Stimulated activated CD4-positive, alpha-beta T cell treated with anti-CD3 and anti-CD28 coated beads, Interleukin-12 subunit alpha, Interleukin-12 subunit beta, amount 100 ng/mL, for 24 hours (primary cell): ENCODE measurements at places on chromosomes 11 and 22.

DNA sequence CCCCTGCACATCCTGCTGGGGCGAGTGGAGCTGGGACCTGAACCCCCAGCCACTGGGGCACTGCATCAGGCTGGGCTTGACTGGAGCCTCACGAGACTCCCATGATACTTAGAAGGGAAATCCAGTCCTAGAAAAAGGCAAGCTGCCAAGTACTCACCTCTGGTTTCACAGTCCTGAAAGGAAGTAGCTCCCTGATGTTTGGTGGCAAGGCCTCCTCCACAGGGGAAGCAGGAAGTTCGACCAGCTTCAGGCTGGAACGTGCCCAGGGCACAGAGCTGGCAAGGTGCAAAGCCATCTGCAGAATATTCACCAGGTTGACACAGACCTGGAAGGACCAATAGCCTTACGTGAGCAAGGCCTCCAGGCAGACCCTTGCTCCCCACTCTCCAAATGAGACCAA is 26.8 kb upstream of the NRIP3 start:
- no peak for DNase-seq

DNA sequence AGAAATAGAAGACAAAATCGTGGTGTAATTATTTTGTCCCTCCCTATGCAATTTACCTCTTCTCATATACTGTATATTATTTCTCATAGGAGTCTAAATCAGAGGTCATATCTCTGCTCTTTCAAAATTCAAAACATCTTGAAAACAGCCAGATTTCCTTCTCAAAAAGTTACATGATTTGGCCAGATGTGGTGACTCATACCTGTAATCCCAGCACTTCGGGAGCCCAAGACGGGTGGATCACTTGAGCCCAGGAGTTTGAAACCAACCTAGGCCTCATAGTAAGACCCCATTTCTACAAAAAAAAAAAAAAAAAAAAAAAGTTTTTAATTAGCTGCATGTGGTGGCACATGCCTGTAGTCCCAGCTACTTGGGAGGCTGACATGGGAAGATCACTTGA is 29.0 kb upstream of the DNAJB7 start:
- no peak for DNase-seq

- DNase-seq, result no peak
Observed at GRCh38 chr11:102289592-102289991, 27.7 kb upstream of the BIRC3 start.

GRCh38 chr11:4049006-4049405 is 45.6 kb upstream of the RRM1 start:
- no peak for DNase-seq

DNA sequence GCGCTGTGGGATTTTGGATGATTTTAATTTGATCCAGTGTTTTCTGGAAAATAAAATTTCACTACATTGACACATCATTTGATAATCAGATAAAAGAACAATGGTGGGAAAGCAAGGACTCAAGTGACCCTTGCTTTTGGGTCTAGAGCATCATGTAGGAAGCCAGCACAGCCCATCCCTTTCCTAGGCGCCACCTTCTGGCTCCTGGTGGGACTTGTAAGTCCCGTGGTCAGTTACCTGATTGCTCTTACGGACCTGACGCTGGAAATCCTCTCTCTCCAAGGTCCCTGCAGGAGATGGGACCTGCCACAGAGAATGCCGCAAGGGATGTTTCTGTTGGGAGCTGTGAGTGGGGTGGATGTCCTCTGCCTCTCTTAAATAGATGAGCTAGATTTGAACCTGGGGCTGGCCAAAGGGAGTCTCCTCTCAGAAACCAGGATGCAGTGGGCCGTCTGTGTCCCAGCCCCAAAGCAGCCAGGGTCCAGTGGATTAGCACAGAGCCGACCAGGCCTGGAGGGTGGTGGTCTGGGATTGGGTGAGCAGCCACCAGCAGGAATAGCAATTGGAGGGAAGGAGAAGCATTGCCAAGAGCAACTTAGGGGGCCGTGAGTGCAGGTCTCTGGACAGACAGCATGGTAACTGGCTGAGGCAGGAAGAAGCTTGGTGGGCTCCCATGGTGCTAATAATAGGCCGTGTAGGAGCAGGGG is 21.7 kb downstream of the TIMP3 start:
- peak; percentile 12 for DNase-seq

GRCh38 chr11:77152846-77153245 is 24.8 kb downstream of the MYO7A start:
- DNase-seq, result no peak

- no peak for DNase-seq
Observed at GRCh38 chr11:114440971-114441763, 1.9 kb downstream of the REXO2 start.

GRCh38 chr11:108985945-108986279 is 321.0 kb downstream of the DDX10 start:
- DNase-seq, result no peak

GRCh38 chr11:128933481-128934178 is 9.0 kb downstream of the TP53AIP1 start:
- DNase-seq, result no peak

GRCh38 chr22:44192816-44193534 is 12.2 kb downstream of the PARVG start:
- no peak for DNase-seq

GRCh38 chr11:75267171-75267970 is 26.8 kb downstream of the TPBGL start:
- DNase-seq, result no peak

GRCh38 chr22:35850831-35851230 is 133.2 kb downstream of the APOL5 start:
- no peak for DNase-seq

DNA sequence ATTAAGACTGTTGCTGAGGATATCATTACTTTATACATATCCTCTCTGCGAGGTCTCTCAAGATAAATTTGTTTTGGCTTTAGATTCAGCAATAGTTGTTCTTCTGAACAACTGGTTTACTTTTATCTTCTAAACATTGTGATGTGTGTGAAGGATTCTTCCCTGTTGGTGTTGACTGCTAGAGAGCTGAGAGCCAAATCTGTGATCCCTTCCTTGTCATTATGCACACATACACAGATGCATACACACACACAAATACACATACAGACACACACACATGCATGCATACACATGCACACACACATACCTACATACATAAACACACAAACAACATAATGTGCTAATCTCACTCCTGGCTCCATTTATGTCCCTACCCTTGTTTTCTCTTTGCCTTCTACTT is 137.0 kb downstream of the SNX19 start:
- DNase-seq, result no peak

- no peak for DNase-seq
Observed at GRCh38 chr22:38230108-38230825, 28.5 kb downstream of the MAFF start.

- DNase-seq, result no peak
Observed at GRCh38 chr22:19449422-19449767, 1.9 kb upstream of the C22orf39 start.

GRCh38 chr11:33892906-33893594 is 1.2 kb upstream of the LMO2 start:
- no peak for DNase-seq

- DNase-seq, result no peak
Observed at GRCh38 chr11:10204021-10204420, 90.0 kb downstream of the SBF2 start.

GRCh38 chr11:116279511-116279910 is 493.3 kb downstream of the BUD13 start:
- DNase-seq, result no peak

DNA sequence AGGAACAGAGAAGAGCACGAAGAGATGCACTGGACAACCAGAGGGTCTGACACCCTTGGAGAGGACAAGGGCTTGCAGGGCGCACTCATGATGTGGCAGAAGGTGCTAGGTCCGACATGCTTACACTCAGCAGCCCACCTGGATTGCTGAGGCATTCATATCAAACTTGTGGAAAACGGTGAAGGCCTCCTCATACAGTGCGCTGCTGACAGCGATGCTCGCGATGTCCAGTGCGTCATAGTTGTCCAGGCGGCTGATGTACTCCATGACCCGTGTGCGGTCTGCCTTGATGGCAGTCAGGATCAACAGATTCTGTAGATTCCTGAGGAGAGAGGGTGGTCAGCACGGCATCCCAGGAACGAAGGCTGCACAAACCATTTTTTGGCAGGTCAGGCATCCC is 31.7 kb upstream of the SLC25A1 start:
- no peak for DNase-seq

GRCh38 chr11:100574894-100575769 is 112.0 kb upstream of the ARHGAP42 start:
- DNase-seq, result no peak

- peak; percentile 40 for DNase-seq
Observed at GRCh38 chr11:123707606-123708205, 33.8 kb downstream of the ZNF202 start.

- no peak for DNase-seq
Observed at GRCh38 chr11:45405916-45406670, 120.0 kb upstream of the SYT13 start.

DNA sequence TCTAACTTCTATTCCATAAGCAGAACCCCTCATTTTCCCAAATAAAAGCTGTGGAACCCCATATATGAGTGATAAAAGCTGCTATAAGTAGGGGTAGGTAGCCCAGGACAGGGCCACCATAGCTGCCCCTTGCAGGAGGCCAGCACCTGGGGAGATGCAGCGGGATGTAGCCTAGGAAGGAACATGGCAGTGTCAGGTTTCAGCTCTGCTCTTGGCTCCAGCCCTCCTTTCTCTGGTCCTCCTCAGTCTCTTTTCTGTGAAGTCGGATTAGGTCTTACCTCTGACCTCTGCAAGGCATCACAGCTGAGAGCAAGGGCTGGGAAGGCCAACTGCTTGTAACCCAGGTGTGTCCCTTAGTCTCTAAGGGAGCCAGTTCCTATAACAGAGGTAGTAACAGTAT is 135.6 kb downstream of the NAV2 start:
- no peak for DNase-seq

GRCh38 chr11:116176484-116177005 is 596.2 kb downstream of the BUD13 start:
- no peak for DNase-seq

DNA sequence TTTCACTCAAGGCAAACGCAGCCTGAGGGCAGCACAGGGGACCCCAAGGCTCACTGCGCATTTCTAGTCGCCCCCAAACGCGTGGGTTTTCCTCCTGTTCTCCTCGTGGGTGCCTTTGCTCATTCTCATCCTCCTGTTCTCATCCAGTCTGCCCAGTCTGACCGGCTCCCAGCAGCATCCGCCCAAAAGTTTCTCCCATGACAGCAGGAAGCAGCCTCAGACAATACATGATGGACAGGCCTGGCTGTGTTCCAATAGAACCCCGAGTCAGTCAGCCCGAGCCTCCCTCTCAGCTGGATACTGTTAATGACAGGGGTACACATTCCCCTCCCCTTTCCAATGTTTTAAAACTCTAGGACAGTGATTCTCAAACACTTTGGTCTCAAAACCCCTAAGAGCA is 22.5 kb upstream of the KRTAP5-7 start:
- no peak for DNase-seq

- DNase-seq, result no peak
Observed at GRCh38 chr22:20229916-20230775, 38.0 kb downstream of the RTN4R start.

DNA sequence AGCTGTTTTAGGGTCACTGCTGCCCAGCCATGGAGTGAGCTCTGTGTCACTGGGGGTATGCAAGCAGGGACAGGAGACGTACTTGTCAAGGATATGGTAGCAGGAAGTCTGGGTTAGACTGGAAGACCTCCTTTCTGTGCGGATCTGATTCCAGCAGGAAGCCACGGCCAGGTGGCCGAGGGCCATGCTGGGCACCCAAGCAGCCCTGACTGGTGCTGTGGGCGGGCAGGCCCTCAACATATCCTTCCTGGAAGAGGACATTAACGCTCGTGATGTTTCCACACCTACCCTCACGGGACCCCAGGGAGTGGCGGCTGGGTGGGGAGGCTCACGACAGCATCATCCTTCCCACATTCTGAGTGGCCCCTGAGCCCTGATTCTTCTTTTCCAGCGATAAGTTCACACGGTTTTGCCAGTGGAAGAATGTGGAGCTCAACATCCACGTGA is 8.7 kb upstream of the ANKRD13D start:
- no peak for DNase-seq

DNA sequence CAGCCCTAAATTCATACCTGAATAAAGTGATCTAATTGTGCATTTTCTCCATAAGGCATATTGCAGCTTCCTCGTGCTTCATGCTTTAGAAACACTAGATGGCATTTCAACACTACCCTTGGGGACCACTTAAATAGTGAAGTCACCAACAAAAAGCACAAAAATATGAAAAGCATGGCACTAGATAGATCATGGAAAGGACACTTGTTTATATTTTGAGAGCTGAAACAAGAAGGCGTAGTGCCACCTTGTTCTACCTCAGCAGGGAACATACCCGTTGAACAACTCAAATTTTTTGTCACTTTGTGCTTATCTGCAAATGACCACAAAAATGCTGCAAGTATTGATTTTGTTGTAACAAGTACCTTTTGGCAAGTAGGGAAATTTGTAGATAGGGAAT is 8.6 kb downstream of the TBCEL start:
- DNase-seq, result no peak

- peak; percentile 44 for DNase-seq
Observed at GRCh38 chr22:31346733-31347250, 646 bp upstream of the PATZ1 start.

DNA sequence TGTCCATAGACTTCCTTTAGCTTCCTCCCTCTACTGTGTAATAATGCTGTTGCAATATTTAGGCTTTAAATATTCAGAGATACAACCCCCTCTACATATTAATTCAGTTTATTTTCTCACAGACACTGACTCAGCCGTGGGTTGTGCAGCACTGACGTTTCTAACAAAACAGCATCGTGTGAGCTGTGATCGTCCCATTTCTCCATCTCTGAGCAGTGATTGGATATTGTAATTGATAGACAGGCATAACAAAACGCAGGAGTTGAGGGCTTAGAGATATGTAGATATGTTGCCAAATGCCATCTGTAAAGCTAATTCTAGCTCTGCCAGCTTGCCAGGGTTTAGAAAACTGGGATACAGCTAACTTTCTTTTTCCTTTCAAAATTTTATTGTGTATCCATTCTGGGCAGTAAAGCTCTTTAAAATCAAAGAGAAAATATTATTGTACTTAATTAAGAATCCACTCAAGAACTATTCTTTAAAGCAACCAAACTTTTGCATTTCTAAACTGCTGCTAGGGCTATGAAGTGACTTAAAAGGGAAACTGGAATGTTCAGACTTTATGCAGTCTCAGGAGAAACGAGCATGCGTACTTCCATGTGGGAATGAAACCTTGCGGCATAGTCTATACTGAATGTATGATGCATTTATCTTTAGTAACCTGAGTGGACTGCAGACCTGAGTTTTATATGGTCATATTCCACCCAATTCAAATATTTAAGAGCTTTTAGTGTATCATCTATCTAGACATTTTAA is 22.7 kb downstream of the BTBD10 start:
- DNase-seq, result no peak

GRCh38 chr11:20910733-20911132 is 241.3 kb downstream of the NELL1 start:
- no peak for DNase-seq
